ENCODE measurements at places on chromosomes 1 and 21.

DNA sequence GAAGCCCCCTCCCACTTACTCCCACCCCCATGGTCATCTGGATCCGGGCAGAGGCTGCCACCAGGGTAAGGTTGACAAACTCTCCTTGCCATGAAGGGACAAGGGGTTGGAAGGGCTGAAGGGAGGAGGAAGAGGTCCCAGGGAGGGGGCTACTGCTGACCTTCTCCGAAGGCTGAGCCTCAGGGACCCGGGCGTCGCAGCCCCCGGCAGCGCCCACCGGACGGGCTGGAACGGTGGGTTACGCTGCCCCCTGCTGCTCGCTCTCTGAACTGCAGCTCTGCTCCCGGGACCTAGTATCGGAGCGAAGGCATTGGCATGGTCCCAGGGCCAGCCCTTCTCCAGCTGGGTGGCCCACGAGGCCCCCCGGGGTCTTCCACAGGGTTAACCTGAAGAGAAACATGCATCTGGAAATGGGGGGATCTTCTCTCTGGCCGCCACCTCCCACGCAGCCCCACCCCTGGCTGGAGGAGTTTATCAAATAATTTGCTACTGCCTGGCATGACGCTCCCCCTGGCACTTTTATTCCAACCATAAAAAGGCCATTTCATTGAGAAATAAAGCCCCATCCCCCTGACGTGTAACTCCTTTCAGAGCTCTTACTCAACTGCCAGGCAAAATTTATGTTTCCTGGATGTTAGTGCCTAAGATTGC is 70.4 kb upstream of the TARDBP start:
- no peak for DNase-seq

DNA sequence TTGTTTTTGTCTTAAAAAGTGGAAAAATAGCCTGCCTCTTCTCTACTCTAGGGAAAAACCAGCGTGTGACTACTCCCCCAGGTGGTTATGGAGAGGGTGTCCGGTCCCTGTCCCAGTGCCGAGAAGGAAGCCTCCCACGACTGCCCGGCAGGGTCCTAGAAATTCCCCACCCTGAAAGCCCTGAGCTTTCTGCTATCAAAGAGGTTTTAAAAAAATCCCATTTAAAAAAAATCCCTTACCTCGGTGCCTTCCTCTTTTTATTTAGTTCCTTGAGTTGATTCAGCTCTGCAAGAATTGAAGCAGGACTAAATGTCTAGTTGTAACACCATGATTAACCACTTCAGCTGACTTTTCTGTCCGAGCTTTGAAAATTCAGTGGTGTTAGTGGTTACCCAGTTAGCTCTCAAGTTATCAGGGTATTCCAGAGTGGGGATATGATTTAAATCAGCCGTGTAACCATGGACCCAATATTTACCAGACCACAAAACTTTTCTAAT is 35.0 kb upstream of the TDRD10 start:
- no peak for DNase-seq

DNA sequence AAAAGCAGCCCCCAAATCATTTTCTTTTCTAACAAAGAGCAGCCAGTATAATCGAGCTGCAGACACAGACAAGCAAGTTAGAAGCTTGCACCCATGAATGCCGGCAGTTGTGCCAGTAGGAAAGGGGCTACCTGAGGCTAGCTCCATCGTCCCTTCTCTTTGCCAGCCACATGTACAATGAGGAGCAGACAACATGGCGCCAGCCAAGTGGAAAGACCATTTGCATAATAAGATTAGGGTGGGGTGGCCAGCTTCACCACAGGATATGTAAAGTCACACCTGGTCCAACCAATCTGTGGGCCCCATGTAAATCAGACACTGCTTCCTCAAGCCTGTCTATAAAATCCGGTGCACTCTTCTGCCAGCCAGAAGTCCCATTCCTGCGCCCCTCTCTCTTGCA is 103.7 kb downstream of the CCDC185 start:
- no peak for DNase-seq

GRCh38 chr21:36325373-36326010 is 5.5 kb downstream of the MORC3 start:
- no peak for DNase-seq

DNA sequence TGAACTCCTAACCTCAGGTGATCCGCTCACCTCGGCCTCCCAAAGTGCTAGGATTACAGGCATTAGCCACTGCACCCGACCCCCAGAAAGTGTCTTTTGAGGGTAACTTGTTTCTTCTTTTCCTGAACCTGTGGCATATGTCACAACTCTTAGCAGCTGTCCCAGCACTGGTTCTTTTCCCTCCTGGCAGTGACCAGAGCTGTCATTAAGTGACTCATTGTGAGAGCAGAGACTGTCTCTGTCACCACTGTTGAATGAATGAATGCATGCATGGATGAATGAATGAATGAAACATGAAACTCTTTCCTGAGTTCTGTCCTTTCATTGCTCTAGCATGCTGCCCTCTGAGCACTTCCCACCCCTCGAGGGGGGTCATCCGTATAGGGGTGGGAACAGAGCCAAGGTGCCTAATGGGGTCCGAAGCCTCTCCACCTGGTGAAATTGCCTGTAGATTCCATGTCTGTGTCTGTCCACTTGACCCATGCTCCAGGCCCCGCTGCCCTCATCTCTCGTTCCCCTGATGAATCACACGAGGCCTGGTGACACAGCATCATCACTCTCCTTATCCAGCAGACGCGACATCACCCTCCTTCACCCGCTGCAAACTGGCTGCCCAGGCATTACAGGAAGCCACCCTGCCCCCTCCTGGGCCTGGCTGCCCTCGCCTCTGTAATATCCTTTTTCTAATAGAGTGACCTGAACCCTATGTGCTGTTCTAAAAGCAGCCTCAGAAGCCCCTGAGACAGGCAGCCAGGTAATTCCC is 75.0 kb downstream of the IGSF21 start:
- DNase-seq, result no peak

DNA sequence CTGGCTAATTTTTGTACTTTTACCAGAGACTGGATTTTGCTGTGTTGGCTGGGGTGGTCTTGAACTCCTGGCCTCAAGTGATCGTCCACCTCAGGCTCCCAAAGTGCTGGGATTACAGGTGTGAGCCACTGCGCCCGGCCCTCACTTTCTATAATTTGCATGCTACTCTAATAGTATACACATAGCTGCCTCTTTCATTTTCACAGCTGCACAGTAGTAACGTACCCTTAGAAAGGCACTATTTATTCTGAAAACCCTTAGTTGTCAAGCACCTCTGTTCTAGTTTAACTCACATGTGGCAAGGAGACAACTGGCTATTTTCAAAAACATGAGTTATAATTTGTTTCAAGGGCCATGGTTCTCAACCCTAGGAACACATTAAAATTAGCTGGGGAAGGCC is 17.2 kb downstream of the TPM3 start:
- no peak for DNase-seq

DNA sequence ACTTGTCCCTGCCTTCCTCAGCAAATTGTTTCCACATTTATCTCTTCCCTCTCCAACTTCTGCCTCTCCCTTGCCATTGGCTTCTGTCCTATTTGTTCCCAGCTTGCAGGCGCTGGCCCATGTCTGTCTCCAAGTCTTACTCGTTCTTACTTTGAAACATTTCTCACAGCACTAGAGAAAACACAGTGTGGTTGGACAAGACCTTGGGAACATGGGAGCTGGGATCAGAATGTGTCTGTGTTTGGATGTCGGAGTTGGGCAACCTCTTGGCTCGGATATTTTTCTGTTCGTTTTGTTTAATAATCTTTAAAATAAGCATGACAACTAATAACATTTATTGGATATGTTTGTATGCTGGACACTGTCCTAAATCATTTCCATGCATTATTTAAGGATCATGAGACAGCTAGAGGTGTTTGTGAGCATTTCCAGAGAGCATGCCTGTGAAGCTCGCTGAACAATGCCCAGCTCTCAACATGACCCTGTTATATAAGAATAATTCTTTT is 5.9 kb upstream of the BRWD1 start:
- no peak for DNase-seq

DNA sequence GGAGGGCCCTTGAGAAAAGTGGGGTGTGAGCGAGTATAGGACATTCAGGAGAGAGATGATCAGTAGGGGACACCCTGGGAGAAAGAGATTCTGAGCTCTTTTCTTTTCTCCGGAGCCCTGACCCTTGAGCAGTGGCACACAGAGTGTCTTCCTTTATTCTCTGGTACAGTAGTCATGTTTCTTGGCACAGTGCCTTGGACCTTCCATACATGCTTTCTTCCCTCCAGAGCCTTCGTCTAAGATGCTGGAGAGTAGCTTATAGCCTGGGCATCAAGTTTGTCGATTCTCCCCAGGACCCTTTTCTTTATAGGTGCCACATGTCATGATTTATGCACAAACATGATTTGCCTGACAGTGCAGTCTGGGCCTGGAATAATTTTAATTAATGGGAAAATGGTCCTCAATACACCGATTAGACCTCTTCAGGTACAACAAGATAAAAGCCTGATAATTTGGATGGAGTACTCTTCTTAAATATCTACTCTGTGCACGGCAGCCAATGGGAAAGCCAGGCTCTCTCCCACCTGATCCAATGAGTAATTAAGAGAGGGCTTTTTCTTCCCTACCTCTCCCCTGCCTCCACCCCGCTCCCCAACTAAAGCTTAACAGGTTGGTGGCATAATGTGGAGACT is at the start of gene TBX19:
Gene TBX19 (plus strand): TSS at position 582 of the 632 bp plus-strand sequence. CDS start 214 bp downstream, outside the sequence.
- no peak for DNase-seq

- no peak for DNase-seq
Measured at GRCh38 chr1:20632386-20632785, 872 bp upstream of the PINK1 start.

DNA sequence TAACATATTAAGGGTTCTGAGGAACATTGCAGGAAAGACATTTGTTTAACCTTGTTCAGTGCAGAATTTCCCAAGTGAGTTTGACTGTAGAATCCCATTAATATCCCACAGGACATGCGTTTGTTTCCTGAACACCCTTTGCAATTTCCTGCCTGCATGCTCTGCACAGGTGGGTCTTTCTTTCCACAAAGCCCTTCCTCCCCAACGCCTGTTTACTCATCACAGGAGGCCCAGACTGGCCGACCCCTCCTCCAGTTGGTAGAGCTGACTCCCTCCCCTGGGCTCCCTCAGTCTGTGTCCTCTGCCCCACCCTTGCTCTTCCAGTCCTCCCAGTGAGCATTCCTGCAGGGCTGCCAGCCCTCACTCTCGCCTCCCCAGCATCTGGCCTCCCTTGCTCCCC is 47.5 kb upstream of the CTPS1 start:
- no peak for DNase-seq

DNA sequence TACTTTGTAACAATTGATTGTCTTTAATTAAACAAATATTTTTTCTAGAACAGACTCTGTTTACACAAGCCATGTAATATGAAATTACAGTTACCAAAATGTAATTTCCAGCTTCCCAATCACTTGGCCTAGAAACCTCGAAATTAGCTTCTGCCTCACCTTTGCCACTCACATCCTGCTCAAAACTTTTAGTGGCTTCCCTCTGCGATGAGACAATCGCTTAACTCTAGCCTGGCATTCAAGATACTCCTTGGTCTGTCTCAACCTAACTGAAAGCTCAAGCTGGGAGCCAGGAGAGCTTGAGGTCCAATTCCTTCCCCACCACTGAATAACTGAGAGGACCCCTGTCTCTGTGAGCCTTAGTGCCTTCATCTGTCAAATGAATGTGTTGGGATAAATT is 42.8 kb downstream of the GFI1 start:
- no peak for DNase-seq

DNA sequence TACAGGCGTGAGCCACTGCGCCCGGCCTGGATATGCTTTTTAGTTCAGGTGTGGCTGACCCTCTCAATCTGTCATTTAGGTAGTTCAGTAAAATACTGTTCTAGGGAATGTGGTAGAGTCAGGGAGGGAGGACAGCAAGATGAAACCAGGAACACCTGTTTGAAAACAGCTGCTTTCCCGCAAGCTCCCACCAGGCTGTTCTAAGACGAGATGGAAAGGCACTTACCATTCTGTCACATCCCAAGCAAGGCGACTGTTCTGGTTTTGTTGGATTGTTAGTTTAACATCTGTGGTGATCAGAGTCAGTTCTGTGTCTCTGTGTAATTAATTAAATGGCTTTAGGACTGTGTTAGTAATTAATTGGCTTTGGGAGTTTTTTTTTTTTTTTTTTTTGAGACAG is 2.9 kb downstream of the CHAF1B start:
- no peak for DNase-seq

GRCh38 chr1:17551755-17552234 is 12.3 kb downstream of the ARHGEF10L start:
- no peak for DNase-seq

DNA sequence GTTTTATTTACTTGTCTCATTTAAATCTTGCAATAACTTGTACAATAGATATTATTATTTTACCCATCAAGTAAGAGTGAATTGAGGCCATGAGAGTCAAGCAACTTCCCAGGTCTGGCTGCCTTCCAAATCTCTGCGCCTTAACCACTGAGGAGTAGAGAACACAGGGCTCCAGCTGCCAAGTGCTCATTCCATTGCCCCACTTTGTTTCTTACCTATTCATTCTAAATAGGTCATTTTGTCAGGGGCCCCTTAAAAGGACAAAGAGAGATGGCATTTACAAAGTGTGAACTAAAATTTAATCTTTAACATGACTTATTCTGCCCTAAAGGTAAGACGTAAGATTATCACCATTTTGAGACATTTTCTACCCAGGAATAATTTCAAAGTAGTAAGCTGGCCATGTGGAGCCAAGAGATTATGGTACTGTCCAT is 3.5 kb downstream of the PPP1R15B start:
- no peak for DNase-seq

- DNase-seq, result no peak
Measured at GRCh38 chr1:226684026-226684425, 55.1 kb downstream of the ITPKB start.

- DNase-seq, result peak; percentile 59
Measured at GRCh38 chr1:173095632-173096031, 44.9 kb upstream of the TNFSF18 start.

GRCh38 chr1:153343040-153343681 is 5.5 kb downstream of the PGLYRP4 start:
- DNase-seq, result no peak

- DNase-seq, result no peak
Measured at GRCh38 chr1:157004806-157005205, 40.7 kb downstream of the ARHGEF11 start.

GRCh38 chr21:34965200-34966174 is 83.6 kb downstream of the RUNX1 start:
- peak; percentile 54 for DNase-seq

DNA sequence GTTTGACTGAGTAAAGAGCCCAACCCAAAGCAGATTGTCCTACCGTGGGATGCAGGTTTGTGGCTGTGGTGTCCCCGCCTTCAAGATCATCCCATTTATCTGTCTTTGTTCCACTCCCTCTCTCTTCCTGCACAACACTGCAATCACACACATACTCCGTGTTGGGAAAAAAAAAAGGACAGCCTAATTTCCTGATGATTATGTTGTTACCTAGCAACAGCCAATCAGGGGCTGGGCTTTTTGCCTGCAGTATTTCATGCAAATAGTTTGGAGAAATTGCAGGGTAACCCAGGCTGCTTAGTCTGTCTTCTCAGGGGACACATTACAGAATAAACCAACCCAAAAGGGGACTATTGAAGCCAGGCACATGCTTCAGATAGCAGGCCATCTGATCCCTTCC is 38.3 kb downstream of the PHC2 start:
- no peak for DNase-seq

Measured in non-pigmented ciliary epithelial cell (primary cell).